ENCODE measurements at places on chromosomes 3 and 15. TPM values are rescaled to one million over a fixed set of nuclear protein-coding genes. Genes with fewer than 3 reads are reported as not detected.

DNA sequence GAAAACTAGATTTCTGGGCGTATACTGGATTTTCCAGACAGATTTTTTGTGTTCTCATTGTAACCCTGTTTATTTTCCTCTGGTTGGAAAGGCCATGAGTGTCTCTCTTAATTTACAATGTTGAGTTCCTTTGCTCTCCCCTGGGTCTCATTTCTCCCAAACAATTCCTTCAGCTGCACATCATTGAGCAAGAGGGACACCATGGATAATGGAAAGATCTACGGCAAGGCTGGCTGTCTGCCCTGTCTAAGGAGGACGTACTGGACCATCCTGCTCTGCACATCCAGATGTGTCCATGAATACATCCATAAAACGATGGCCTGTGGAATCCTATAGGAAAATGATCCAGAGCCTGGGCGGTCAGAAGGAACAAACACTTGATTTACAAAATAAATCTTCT is 258.1 kb upstream of the MCTP2 start:
- ATAC-seq: peak; percentile 77

Gene UROC1
- total RNA-seq: not detected

Gene NPAP1
- 0.15 TPM for total RNA-seq

Gene MYEF2
- total RNA-seq: 57.1 TPM

DNA sequence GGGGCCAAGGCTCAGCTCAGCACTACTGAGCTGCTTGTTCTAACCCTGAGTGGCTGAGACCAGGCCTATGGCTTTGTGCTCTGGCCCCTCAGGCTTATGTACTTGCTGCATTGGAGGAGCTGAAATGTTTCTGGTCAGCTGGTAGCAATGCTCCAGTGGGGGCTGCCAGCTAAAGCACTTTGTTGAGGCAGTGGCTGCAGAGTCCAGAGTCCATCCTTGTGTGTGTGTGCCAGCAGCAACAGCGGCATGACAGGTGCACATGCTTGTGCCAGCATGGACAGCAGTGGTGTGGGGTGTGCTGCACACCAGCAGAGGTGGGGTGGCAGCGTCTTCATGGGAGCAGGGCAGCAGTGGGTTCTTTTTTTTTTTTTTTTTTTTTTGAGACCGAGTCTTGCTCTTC is 169.1 kb downstream of the VPS8 start:
- no peak for ATAC-seq

- ATAC-seq: peak; percentile 79
Measured at GRCh38 chr3:129343643-129344360, 65.1 kb downstream of the HMCES start.

Gene RHCG
- total RNA-seq: 140 TPM

DNA sequence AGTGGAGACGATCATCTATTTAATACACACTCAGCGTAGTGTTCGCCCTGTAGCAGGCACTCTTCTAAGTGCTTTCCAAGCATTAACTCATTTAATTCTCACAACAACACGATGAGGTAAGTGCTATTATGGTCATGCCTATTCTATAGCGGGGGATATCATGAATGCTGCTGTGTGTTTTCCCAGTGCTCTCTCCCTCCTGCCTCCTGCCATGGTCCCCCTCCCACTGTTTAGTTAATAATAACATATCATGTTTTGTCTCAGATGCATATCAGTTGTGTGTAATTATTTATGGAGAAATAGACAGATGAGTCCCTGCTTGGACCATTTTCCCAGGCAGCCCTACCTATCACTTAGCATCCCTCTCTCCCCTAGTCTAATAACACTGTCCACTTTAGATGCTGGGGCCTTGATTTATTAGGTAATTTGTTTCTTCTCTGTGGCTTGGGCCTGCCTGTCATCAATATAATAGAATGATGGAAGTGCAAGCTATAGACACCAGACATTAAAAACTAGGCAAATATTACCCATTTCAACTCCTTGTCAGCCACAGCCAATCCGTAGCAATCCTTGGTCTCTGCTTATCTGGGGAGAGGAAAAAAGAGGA is 122.9 kb upstream of the TLE3 start:
- ATAC-seq: no peak

Gene CLSTN2
- 6.6 TPM for total RNA-seq

DNA sequence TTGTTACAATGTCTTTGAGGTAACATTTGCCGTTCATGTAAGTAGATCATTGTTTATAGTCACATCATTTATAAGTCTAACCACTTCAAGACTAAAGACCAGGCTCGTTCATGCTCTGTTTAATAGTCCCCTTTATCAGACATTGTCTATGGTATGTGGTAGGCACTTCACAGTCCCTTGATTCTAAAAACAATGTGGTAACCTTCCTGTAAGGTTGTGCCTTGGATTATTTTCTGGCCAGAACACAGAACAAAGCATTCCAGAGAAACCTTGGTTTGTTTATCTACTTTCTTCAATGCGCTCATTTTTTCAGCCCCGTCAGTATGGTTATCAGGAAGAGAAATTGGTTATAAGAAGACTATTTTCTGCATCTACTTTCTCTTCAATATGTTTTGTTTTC is 16.3 kb upstream of the ST3GAL6 start:
- no peak for ATAC-seq

Gene NOX5
- 0.12 TPM for total RNA-seq

GRCh38 chr3:160126051-160126450 is 99.2 kb upstream of the C3orf80 start:
- no peak for ATAC-seq

GRCh38 chr3:9224490-9224889 is 25.0 kb downstream of the SRGAP3 start:
- no peak for ATAC-seq

Gene KNG1
- not detected for total RNA-seq

Gene ISL2
- total RNA-seq: 2.6 TPM

DNA sequence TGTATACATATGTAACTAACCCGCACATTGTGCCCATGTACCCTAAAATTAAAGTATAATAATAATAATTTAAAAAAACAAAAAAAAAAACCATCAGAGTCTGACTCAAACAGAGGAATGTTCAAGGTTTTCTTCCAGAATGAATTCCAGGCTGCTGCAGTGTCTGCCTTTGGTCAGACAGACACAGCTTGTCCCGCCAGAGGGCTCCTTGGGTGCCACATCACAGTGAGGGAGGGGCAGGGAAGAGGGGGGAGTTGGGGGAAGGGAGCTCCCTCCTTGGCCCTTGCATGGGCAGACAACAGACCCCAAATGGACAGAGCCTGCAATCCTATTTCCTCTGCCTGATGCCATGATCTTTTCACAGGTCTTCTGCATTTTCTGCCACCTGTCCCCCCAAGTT is 36.5 kb downstream of the ITGB5 start:
- ATAC-seq: peak; percentile 59

DNA sequence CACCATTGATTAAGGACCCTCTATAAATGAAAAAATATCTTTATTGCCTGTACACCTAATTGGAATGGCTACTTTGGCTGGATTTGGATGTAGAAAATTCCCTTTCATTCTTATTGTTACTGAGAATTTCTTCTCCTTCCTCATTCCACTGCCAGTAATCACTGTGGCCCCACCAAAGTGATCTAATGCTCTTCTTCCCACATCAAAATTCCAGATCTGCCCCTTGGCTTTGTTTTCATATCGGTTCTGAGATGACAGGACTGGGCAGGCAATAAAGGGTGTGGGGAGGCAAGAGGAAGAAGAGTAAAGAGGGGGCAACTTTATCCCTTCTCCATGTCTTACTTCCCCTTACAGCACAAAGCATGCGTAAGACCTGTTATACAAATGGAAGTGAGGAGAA is 2.1 kb downstream of the ANKUB1 start:
- ATAC-seq: no peak

Gene OR5H14
- not detected for total RNA-seq

Gene STRC
- not detected for total RNA-seq

DNA sequence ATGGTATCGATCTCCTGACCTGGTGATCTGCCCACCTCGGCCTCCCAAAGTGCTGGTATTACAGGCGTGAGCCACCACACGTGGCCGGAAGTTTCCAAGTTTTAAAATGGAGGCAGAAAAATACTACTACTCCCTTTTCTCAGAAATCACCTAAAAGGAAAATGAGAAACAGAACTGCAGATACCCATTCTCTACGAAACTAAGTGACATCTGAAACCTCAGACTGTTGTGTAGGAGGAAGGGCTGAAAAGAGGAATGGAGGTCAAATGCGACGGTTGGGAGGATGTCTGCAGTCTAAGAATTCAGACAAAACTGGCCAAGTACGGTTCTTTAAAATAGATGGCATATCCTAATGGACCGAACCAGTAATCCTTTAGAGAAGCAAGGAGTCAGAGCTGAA is 24.1 kb downstream of the WDR48 start:
- no peak for ATAC-seq

Data from gastroesophageal sphincter (tissue), 4 donors.